ENCODE measurements at places on chromosomes 2 and 18.

- no peak for DNase-seq
These were observed 761.2 kb upstream of the ACVR2A start for GRCh38 chr2:147083664-147084063.

GRCh38 chr18:50195689-50196088 is 742 bp upstream of the MYO5B start:
- DNase-seq = no peak

- DNase-seq = no peak
These were observed 281.1 kb downstream of the SLC4A3 start for GRCh38 chr2:219908538-219908937.

- no peak for DNase-seq
These were observed 46.2 kb downstream of the UNC80 start for GRCh38 chr2:209817844-209818271.

- DNase-seq = no peak
These were observed 368.7 kb downstream of the CDH19 start for GRCh38 chr18:66235206-66235605.

DNA sequence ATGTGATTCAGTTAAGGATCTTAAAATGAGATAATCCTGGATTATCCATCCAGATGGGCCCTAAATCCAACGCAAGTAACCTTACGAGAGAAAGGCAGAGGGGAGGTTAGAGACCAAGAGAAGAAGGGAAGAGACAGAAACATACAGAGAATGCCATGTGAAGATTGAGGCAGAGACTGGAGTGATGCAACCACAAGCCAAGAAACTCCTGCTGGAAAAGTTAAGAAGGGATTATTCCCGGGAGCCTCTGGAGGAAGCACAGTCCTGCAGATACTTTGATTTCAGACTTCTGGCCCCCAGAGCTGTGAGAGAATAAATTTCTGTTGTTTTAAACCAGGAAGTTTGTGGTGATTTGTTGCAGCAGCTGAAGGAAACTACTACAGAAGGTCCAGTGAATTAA is 992.7 kb downstream of the BCL11A start:
- DNase-seq = no peak

DNA sequence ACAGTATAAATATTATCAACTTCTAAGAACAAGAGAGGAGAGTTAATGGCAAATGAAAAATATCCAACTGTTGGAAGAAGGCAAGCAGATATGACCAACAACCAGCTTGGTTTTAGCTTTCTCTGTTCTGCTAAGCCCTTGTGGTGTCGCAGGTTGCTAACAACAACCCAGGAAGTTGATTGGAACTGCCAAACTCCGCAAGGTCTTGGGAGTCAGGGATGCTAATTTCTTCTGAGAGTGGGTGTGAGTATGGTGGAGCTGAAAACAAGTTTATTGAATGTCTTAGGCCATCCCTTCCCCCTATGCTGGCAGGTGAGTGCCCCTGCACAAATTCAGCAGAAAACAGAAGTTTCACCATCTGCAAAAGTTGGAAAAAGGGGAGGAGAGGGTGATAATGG is 17.5 kb downstream of the BZW1 start:
- DNase-seq = no peak

GRCh38 chr18:44973282-44973681 is 292.6 kb downstream of the SETBP1 start:
- DNase-seq = no peak

GRCh38 chr2:239399433-239399920 is 1.3 kb downstream of the HDAC4 start:
- DNase-seq = no peak

DNA sequence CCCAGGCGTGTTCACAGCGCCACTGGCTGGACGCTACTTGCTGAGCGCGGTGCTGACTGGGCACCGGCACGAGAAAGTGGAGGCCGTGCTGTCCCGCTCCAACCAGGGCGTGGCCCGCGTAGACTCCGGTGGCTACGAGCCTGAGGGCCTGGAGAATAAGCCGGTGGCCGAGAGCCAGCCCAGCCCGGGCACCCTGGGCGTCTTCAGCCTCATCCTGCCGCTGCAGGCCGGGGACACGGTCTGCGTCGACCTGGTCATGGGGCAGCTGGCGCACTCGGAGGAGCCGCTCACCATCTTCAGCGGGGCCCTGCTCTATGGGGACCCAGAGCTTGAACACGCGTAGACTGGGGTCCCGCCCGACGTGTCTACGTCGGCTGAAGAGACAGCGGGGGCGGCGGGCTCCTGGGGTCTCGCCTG is 891 bp upstream of the KHK start:
- DNase-seq = no peak

GRCh38 chr2:234426616-234427015 is 70.3 kb downstream of the ARL4C start:
- no peak for DNase-seq
